ENCODE measurements at places on chromosomes 11 and 22.

DNA sequence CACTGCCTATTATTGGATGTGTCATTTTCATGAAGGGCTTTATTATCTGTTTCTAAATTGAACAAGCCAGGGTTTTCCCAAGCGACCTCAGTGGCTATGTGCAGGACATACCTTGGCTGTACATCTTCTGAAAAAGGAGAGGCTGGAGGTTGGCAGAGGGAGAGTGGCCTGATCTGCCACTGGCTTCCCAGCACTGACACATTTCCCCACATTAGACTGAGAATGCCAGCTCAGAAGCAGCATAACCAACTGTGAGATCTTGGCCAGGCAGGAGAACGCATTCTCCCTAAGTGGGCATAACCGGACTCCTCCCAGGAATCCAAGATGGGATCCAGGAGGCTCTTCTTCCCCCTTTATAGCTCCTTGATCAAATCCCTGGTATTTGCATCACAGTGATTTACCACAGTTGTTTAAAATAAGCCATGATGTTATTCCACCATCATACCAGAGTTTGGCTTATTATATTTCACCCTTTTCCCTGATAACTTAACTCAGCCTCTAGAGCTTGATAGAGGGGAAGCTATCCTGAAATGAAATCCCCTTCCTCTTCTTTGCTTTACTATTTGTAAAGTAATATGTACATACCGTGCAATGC, 33.8 kb downstream of the AMOTL1 start:
- DNase-seq = no peak

DNA sequence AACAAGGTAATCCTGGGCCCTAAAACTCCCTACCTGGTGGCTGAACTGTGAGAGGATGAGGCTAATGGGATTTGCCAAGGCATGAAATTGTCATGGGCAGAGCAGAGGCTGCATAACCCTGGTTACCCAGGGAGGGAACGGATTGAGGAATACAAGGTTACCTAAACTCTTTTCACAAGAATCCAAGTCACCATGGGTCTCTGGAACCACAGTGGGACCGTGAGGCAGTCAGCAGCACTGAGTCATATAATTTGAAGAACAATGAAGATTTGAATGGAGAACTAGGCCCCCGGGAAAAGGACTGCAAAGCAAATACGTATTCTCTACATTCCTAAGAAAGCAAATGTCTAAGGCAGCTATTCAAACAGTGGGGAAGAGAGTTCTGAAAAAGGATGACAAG, 19.8 kb downstream of the CAT start:
- DNase-seq = no peak

GRCh38 chr11:11937433-11937832, 71.0 kb downstream of the DKK3 start:
- no peak for DNase-seq

GRCh38 chr22:32852395-32853251, 51.1 kb downstream of the TIMP3 start:
- DNase-seq = no peak

DNA sequence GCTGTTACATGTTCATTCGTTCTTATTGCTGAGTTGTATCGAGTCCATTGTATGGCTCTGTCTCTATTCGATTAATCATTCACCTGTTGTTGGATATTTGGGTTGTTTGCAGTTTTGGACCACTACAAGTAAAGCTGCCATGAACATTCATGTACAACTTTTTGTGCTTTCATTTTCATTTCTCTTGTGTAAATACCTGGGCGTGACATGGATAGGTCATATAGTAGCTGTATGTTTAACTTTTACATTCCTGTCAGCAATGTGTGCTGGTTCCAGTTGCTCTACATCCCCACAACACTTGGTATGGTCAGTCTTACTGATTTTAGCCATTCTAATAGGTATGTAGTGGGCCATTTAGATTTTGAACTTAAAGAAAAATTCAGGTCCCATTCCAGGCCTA, 194.2 kb upstream of the PLET1 start:
- DNase-seq = no peak

DNA sequence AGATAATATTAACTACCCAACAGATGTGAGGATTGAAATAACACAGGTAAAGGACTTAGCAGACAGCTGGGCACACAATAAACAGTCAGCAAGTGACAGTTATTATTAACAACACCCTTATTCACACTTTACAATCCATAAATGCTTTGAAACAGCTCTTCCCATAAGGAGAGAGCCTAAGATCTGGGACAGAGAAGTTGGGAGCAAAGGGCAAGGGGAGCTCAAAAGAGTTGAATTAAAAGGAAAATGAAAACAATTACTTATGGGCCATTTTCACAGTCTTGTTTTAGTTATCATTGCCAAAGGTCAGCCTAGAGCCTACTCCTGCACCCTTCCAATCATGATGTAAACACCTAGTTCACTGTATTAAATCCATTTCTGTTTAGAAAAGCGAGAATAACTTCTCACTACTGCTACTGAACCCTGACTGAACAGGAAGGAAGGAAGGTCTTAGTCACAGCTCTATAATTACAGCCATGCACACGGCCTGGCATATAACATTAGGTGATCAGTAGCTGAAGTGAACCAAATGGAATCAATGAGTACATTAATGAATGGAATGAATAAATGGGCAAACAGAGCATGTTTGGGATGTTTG, 111.3 kb downstream of the PLEKHA7 start:
- no peak for DNase-seq

DNA sequence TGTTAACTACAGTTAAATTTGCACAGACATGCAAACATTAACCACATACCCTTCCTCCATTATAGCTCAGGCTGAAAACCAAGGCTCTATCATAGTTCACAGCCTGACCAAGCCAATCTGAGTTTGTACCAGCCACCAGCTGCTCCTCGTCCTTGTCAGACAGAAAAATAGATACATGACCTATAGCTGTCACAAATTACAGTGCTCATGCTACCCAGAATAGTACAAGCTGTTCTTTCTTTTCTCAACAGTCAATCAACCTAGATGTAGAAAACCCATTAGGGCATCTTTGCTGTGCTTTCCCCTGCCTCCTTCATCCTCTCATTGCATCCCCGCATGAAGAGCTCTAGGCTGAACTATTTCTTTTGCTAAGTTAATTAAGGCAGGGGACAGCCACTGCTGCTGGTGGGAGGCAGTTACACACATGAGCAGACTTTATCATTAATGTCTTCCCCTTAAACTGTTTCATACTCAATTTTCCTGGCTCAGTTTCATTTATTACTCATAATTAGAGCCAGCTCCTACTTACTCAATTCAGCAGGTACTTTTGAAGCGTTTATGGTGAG, 148.3 kb downstream of the TRPC6 start:
- DNase-seq = no peak

Data from NCI-H446 (cell line).